ENCODE measurements at places on chromosomes 16 and 17.

DNA sequence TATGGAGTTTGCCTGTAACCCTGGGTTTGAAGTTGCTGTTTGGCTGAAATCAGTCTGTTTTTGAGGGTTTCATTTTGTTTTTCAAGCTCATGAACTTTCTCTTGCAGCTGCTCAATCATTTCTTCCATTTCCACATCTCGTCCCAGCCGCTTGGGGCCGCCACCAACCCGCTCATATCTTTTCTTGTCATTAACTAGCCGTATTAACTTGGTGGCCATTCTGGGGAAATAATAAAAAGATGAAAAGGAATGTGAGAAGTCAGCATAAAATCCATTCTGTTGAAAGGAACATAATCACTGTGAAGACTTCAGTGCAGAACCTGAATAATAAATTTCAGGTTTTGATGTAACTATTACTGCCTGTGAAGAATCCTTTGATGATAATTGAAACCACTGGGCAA, 11.5 kb downstream of the RPGRIP1L start:
- no peak for DNase-seq

DNA sequence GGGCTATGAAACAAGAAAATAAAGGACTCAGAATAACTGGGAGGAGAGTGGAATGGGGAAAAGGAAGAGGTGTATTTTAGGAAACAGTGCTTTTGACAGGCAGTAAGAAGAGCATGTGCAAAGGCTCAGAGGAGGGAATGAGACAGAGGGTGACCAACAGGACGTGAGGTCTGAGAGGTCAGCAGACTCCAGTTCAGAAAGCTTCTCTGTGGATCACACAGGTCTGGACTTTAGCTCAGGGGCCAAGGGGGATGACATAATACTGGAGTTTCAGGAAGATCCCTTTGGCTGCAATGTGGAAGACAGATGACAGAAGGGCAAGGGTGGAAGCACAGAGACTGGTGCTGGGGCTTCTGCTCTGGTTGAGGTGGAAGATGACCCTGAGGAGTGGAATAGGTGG, 489.9 kb upstream of the CDH5 start:
- DNase-seq = peak; percentile 16

GRCh38 chr16:72940886-72941285, 107.0 kb downstream of the ZFHX3 start:
- no peak for DNase-seq

DNA sequence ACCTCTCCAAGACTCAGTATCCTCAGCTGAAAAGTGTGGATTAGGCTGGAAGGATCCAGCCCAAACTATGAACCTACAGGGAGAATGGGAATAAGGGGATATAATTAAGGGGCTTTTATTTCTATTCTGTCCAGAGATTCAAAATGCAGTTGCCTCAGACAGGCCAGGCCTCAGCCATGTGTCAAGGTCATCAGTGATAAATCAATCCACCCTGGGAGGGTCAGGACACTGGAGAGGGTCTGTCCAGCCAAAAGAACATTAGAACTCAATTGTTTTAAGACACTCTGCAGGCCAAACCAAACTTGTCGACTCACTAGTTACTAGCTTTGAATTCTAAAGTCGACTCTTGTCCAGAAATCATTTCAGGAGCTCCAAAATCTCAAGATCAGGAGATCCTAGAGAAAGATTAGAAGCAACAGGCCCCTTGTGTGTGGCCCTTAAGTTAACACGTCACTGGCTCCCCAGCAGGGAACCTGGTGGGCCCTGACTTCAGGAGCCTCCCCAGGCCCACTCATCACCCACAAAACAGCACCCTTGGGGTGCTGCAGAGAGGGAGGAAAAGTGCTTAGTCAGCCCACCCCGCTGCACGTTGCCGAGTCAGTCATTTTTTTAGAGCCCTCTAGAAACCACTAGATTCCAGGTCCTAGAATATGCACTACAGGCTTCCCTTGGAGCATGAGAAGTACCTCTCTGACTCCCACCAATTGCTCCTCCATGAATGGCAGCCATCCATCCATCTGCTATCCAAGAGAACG, 156.8 kb downstream of the XYLT1 start:
- DNase-seq = no peak

- DNase-seq = no peak
Measured at GRCh38 chr17:41452281-41452680, 11.5 kb upstream of the KRT38 start.

DNA sequence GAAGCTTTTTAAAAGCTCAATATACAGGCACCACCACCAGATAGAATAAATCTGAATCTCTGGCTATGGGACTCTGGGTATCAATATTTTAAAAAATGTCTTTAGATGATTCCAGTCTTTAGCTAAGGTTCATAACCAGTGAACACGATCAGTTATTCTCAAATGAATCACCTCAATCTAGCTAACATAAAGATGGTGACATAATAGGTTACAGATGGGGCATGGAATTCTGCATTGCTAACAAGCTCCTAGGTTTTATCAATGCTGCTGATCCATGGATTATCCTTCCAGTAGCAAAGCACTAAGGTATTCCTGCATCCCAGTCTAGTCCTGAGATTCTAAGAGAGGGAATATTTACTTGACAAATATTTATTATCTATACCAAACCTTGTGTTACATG, 415.5 kb upstream of the CDH11 start:
- no peak for DNase-seq

DNA sequence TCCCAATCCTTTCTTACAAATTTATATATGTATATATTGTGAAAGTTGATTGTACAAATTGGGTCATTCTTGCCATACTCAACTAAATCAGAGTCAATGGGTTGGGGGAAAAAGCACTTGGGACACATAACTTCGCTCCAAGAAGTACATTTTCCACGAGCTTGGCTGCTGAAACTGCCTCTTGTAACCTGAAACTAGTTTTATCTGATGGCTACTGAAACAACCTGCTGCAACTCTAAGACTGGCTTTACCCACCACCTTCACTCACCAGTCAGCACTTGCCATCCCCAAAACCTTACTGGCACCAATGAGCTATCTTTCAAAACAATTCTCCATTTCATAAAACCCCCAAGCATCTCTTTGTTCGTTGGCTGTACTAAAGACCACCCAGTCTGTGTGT, 14.5 kb upstream of the MYCBPAP start:
- no peak for DNase-seq

- no peak for DNase-seq
Measured at GRCh38 chr17:82148997-82149396, 51.0 kb upstream of the FASN start.

DNA sequence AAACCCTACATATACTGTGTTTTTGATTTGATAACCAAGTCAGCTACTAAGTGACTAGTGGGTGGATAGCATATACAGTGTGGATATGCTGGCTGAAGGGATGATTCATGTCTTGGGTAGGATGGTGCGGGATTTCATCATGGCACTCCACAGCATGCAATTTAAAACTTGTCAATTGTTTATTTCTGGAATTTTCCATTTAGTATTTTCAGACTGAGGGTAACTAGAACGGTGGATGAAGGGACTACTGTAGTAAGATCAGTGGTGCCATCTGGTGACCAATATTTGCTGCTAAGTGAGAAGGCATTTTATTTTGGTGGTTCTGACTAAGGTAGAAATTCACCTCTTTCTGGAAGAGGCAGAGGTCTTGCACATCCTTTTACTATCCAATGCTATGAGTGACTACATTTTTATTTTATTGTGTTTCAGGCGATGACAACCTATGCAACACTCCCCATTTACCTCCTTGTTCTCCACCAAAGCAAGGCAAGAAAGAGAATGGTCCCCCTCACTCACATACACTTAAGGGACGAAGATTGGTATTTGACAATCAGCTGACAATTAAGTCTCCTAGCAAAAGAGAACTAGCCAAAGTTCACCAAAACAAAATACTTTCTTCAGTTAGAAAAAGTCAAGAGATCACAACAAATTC, 3.1 kb downstream of the CDC6 start:
- peak; percentile 74 for DNase-seq

DNA sequence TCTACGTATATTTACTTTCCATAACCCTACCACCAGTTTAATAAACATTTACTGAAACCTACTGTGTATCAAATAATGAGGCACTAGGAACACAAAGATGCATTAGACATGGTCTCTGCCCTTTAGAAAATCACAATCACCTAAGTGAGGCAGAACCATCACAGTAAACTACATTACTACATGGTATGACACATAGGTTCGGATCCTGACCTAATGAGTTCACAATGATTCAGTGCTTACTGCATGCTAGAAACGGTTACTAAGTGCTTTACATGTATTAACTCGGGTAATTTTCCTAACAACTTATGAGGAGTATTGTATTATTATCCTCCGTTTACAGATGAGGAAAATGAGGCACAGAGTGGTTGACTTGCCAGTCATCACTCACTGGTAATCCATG, 5.2 kb upstream of the SYNRG start:
- peak; percentile 47 for DNase-seq

DNA sequence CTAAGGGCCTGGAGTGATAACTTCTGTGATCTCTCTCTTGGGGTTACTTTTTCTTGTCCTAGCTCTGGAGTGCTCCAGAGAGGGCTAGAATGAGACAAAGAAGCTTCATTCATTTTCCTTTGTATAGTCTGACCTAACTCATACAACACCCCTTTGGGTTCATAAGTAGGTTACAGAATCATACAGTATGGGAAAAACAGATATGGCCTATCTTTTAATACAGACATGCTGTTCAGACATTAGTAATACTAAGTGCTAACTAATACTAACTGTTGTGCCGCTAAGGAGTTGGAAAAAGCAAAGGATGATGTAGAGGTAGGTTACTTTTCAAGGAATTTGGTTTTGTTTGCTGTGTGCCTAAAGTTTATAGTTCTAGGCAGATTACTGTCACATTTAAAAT, 84.7 kb downstream of the NLK start:
- DNase-seq = no peak

- peak; percentile 57 for DNase-seq
Measured at GRCh38 chr17:81403671-81404534, 8.6 kb downstream of the BAHCC1 start.

- no peak for DNase-seq
Measured at GRCh38 chr16:12081048-12081404, 104.5 kb downstream of the SNX29 start.

GRCh38 chr16:87201790-87202189, 115.4 kb downstream of the C16orf95 start:
- DNase-seq = peak; percentile 30

DNA sequence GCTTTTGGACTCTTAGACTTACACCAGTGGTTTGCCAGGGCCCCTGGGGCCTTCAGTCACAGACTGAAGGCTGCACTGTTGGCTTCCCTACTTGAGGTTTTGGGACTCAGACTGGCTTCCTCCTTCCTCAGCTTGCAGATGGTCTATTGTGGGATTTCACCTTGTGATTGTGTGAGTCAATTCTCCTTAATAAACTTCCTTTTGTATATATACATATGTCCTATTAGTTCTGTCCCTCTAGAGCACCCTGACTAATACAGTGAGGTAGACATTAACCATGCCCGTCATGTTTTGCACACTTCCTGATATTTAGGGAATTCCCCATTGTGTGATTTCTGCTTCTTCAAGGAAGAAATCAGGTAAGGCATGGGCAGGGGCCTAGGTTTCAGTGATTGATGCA, 147.8 kb upstream of the CA10 start:
- no peak for DNase-seq

DNA sequence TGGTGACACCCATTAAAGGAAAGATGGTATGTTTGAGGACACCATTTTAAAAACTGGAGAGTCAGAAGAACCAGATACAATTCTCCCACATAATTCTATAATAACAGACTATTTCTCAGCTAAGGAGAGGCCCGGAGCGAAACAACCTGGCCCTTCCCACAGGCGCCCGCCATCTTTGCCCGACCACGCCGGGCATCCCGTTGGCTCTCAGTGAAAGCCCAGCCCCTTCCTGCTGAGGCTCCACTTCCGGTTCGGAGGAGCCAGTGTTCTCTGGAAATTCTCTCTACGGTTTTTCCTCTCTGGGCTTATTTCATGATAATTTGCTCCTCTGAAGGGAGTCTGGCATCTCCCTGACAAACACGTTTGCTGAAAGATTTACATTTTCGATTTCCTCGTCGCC, 175.7 kb downstream of the AXIN2 start:
- no peak for DNase-seq

- DNase-seq = no peak
Measured at GRCh38 chr17:32307658-32308057, 34.3 kb downstream of the C17orf75 start.

DNA sequence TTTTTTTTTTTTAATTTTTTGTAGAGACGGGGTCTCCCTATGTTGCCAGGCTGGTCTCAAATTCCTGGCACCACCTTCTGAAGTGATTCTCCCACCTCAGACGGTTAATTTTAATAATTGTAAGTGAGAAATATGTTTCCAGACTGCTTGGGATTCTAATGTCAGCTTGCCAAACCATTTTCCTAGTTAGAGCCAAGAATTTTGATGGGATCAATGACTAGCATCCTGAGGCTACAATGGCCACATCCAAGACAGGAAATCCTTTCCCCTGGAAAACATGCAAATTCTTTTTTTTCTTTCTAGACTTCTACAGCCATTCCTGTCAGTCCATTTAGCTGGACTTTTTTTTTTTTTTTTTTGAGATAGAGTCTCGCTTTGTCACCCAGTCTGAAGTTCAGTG, 32.6 kb downstream of the IGF2BP1 start:
- DNase-seq = peak; percentile 52

DNA sequence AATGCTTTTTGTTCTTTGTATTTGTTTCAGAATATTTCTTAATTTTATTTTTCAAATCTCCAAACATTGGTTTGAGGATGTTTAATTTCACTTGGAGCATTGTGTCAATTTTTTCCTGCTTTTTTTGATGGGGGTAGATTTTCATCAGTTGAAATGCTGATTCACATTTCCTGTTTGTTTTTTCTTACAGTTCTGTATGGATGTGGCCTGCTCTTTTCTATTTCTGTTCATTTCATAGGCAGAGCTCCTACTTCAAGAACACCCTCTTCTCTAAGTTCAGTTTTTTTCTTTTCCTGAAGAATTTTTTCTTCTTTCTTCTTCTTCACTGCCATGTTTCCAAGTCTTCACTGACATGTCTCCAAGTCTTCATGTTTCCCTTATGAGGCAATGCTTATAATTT, 8.8 kb downstream of the MBTD1 start:
- peak; percentile 21 for DNase-seq
